A172 (cell line): ENCODE measurements at places on chromosomes 7 and 10. TPM values are rescaled to one million over a fixed set of nuclear protein-coding genes. Genes with fewer than 3 reads are reported as not detected.

The LRRC18 gene
- total RNA-seq, result not detected in 2 replicates

The IL6 gene
- 0.12 TPM in 1 of 2 replicates, not detected in the other for total RNA-seq

The ZNF804B gene
- not detected in 2 replicates for total RNA-seq

The METTL27 gene
- total RNA-seq, result 2.3 and 3.1 TPM in 2 replicates

The GPRIN2 gene
- not detected in 2 replicates for total RNA-seq

The PHKG1 gene
- 0.28 TPM in 1 of 2 replicates, not detected in the other for total RNA-seq

The C10orf67 gene
- total RNA-seq, result 1.0 TPM in 1 of 2 replicates, not detected in the other

GRCh38 chr10:67603701-67604100 is 92.3 kb downstream of the CTNNA3 start:
- no peak for DNase-seq

DNA sequence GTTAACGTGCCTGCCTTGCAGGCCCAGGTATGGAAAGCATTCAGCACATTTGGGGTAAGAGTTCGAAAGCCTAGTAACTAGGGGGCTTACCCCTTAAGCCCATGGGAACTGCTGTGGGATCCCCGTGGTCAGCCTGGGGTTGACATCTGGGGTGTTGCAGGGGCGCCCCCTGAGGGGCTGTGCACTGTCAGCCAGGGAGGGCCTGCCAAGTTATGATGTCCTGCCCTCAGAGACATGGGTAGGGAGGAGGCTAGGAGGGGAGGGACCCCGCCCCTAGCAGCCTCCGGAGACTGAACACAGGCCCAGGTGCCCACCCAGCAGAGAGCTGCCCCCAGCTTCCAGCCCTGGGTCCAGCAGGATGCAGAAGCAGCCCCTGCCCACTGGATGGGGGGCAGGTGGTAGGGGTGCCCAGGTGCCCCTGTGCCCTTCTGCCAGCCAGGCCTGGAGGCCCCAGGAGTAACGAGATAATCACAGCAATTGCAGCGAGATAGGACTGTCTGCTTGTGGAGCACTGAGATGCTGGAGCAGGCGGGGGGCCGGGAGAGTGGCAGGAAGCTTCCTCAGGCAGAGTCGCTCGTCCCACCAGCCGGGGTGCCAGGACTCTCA is 153.3 kb downstream of the UBE2H start:
- DNase-seq, result no peak

DNA sequence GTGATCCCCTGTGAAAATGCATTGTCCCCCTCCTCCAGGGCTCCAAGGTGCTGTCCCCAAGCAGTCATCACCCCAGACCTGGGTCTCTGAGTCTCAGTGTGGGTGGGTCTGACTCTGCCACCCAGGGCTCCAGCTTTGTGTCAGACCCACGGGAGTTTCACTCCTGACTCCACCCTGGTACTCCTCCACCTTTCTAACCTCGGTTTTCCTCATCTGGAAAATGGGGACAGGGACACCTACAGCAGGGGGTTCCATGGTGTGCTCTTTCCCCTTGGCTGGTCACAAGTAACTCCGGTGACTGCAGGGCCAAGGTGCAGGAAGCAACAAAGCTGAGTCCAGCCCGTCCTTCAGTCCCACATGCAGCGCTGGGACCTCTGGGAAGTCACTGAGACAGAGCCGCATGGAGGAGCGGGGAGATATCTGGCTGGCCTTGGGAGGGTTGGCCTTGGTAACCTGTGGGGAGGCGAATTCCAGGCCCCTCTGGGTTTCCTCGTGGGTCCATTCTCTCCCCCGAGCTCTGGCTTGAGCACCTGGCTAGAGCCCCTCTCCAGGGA is 41.8 kb upstream of the RABGEF1 start:
- DNase-seq, result no peak

- DNase-seq, result peak; percentile 63
Observed at GRCh38 chr7:40468891-40469864, 334.4 kb downstream of the SUGCT start.

DNA sequence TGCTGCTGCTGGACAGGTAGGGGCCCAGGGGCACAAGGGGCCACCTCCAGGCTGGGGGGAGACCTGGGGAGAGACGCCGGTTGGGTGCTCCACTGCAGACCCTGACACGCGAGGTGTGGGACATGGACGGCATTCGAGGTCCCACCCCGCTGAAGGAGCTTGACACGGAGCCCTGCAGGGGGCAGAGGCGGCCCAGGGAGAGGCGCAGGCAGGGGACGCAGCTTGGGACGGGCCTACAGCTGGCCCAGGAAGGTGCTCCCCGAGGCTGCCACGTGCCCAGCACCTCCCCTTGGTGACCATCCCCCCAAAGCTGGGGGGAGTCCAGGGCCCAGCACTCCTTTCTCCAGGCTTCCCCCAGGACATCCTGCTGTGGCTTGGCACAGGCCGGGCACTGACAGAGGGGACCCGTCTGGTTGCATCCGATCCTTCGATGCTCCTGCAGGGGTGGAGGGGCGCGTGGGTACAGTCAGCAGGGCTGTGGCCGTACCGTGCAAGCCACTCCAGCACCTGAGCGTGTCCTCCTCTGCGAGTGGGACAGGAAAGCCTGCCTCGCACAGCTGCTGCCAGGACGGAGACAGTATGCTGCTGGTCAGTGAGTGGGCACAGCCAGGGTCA is 174.4 kb downstream of the ELFN1 start:
- no peak for DNase-seq

DNA sequence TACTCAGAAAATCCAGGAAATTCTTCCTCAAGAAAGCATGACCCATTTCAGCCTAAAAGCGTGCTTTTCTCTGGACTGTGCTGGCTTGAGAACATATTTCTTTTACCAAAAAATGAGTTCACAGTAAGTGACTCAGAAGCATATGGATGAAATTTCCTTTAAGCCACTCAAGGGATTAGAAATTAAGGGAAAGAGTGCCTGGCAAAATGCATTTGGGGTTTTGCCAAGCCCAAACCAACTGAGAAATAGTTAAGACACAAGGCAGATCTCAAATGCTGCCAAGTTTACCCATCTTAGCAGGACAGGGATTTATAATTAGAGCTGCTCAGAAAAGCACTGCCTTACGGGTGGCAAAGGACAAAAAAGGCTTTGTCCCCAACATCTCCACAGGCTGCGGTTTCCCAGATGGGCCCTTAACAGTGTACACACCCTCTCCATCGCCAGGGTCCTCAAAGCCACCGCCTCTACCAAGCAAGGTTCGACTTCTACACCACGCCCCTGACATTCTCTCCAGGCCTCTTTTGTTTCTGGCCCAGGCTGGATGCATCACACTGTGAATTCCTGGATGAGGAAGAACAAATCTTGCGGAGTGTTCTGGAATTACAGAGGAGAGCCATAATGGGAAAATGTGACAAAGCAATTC is 30.1 kb upstream of the CDHR3 start:
- peak; percentile 42 for DNase-seq

DNA sequence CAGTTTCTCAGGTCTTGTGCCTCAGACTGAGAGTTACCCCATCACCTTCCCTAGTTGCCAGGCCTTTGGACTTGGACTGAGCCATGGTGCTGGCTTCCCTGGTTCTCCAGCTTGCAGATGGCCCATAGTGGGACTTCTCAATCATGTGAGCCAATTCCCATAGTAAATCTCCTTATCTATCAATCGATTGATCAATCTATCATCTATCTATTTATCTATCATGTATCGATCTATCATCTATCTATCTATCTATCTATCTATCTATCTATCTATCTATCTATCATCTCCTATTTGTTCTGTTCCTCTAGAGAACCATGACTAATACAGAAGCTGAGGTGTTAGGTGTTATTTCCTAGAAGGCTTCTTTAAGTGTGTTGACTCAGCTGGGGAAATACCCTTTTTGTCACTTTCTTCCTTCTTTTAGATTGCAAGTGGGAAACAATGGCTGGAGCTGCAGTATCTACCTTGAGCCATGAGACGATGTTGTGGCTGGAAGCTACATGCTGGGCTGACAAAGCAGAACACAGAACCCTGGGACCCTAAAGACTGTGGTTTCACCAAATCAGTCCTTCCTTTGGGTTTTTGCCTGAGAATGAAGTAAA is 234.7 kb upstream of the GLI3 start:
- peak; percentile 23 for DNase-seq

GRCh38 chr10:61961278-61961677 is 59.8 kb downstream of the ARID5B start:
- DNase-seq, result no peak

GRCh38 chr10:97138174-97138573 is 47.6 kb downstream of the SLIT1 start:
- DNase-seq, result no peak

- DNase-seq, result no peak
Observed at GRCh38 chr7:561631-562373, 42.2 kb upstream of the PDGFA start.

DNA sequence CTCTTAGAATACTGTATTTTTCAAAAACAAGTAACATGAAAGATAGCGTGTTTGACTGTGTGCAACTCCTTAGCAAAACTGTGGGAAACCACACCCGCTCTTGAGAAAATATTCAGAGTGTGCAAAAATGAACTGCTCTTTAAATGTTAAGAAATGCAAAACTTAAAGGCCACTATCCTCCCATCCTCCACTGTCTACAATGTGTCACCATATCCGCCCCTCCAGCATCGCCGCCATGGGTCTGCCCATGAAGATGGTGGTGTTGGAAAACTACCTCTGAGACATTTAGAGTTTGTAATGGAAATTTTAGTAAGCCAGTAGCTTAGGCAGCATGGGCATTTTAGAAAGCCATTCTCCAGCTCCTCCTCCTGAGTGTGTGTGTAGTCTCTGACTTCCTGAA is 20.1 kb upstream of the NMT2 start:
- DNase-seq, result no peak

DNA sequence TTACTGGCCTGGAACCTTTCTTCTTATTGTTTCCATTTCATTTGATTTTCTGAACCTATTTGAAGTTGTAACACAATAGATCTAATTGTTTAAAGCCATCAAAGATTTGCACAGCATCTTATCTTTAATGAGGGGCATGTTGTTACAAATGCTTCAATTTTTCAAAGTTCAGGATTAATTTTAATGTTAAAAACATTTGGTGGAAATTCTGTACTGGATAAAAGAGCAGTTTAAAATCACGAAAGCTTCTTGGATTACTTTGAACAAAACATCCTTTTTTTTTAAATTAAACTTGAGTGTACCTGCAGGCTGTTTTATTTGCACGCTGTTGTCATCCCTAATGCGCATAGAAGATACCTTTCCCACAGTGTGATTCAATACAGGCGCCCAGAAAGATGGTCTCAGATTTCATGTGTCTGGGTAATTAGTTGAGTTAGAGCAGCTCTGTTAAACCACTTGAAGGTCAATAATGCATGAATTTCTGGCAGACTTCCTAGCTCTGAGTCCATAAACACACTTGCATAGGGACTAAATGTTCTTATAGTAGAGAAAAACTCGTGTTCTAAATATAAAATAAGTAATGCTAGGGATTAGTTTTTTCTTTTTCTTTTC is 29.3 kb upstream of the DDX50 start:
- DNase-seq, result peak; percentile 58

DNA sequence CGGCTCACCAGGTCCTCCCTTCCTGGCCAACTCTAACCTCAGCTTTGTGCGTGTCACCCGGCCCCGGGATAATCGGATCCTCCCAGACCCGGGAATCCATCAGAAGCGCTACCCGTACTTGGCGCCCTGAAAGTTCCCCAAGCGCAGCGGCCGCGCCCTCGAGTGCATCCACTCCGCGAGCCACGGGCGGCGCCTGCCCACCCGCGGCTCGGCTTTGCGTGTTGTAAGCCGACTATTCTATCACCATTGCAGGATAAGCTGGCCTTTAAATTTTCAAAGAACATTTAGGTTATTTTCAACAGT is 35.7 kb upstream of the EBLN1 start:
- no peak for DNase-seq

- DNase-seq, result peak; percentile 41
Observed at GRCh38 chr7:41047789-41048191, 655.1 kb downstream of the INHBA start.

DNA sequence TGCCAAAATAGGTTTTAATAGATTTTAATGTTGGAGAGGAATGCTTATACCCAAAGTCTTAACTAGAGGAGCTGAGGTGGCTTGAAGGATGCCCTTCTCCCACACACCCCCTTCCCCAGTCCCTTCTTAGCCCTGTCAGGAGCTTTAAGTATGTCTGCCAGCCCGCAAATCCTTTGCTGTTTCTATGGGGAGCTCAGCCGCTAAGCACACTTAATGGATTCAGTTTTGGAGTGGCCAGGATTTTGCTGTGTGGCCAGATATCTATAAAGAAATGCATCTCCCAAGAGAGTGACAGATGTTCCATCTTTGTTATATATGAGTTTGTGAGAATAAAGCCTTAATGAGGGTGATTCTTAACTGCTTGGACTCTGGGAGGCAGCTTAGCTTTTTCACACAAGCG is 152.9 kb upstream of the ZNF32 start:
- no peak for DNase-seq

DNA sequence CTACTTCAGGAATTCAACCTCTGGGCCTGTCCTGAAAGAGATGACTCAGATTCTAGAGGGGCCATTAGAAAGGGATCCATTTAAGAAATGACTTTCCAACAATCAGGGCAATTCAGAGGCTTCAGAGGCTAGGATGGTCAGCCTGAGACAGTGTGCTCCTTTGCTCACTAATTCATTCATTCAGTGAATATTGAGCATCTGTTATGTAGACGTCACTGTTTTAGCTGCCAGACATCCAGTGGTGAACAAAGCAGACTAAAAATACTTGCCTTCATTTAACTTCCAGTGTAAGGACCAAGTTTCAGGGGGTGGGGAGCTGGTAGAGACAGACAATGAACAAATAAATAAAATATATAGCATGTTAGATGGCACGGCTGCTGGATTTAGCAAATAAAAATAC is 1.6 kb downstream of the KIAA1217 start:
- DNase-seq, result no peak

- DNase-seq, result peak; percentile 40
Observed at GRCh38 chr10:48366261-48366660, 59.8 kb downstream of the MAPK8 start.

DNA sequence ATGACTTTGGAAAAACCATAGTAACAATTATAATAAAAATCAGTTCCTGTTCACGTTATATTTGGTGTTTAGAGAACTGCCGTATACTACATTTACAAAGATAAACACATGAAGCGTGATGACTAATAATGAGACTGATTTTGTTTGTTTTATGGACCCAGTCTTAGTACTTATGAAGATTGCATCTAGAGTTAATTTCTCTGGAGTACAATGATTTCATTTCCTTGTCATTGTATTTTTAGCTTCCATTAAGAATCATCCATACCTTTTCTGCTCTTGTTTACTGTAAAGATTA is 2.9 kb downstream of the RBM20 start:
- no peak for DNase-seq

DNA sequence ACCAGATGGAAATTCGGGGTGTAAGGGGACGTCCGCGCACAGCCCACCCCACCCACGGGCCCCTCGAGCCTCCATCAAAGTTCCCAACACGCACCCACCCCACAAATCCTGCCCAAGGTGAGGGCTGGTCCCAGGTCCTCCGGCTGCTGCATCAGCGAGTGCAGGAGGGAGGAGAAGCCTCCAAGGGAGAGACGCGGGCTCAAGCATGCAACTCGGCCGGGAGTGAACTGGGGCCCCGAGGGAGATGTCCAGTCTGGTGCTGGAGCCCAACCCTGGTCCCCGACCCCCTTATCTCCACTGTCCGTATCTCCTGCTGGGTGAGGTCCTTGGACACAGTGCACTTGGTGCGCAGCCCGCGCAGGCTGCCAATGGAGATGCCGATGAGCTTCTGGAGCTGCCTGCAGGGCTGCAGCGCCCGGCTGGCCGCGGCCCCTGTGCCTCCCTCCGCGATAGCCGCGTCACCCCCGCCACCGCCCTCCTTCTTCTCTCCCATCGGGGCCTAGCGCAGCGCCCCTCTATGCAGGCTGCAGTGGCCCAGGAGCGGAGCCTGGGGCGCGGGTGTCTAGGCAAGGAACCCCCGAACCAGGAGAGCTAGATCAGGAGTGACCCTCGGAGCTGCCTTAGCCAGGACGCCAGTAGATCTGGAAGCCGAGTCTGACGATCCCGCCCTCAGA is 489.2 kb downstream of the ZNF33B start:
- no peak for DNase-seq
